ENCODE measurements at places on chromosomes 2 and 18.

- DNase-seq, result no peak
Measured at GRCh38 chr18:46289463-46289862, 185.3 kb downstream of the HAUS1 start.

DNA sequence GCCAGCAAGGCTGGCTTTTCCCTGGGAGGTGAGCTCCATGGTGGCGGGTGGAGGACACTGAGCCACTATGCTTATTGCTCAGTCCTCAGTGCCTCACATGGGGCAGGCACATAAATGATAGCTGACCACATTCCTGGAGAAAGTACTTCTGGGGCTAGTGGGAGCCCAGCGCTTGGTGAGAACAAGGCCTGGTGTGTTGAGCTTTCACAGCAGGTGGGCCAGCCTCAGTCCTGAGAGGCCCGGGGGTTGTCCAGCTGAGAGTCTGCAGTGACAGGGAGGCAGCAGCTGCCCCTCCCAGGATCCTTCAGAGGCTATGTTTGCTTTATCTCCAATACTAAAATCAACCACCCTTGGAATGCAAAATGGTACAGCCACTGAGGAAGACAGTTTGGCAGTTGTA is 217.7 kb downstream of the ZBTB7C start:
- no peak for DNase-seq

DNA sequence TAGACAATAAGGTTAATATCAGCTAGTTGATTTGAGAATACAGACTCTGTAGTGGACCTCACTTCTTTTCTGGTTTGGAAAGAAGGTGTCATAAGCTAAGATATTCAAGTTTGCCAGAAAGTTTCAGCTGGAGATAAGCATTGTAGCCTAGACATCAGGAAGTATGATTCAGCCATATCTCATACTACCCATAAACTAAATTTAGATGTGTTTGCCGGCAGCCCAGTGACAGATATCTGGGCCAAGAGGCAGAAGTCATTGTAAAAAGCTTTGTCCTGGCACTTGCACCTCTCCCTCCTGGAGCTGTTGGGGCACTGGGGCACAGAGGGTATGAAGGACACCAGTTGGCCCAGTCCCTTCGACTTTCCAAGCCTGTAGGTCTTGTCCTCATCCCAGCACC is 128.0 kb downstream of the EPHA4 start:
- DNase-seq, result peak; percentile 56

GRCh38 chr2:217783243-217783642 is 219.6 kb downstream of the TNS1 start:
- no peak for DNase-seq

DNA sequence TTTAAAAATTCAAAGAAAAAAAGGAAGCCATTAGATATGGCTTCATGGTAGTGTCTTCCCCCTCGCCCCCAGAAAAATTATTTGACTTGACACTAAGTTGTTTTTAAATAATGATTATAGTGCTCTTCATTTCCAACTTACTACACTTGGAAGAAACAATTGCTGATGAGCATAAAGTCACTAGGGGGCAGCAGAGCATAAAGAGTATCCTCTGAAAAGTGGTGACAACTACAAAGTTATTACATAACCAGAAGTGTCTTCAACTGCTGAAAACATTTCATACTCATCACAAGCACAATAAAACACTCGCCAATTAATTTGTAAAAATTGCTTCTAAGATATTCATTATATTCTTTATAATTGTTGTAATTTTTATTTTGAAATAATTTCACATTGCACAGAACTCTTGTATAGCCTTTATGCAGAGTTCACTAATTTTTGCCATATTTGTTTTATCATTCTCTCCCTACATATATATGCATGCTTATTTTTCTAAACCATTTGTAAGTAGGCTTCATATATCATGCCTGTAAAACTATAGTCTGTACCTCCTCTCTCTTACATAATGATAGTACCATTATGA is 54.9 kb downstream of the EXOC6B start:
- DNase-seq, result peak; percentile 70

DNA sequence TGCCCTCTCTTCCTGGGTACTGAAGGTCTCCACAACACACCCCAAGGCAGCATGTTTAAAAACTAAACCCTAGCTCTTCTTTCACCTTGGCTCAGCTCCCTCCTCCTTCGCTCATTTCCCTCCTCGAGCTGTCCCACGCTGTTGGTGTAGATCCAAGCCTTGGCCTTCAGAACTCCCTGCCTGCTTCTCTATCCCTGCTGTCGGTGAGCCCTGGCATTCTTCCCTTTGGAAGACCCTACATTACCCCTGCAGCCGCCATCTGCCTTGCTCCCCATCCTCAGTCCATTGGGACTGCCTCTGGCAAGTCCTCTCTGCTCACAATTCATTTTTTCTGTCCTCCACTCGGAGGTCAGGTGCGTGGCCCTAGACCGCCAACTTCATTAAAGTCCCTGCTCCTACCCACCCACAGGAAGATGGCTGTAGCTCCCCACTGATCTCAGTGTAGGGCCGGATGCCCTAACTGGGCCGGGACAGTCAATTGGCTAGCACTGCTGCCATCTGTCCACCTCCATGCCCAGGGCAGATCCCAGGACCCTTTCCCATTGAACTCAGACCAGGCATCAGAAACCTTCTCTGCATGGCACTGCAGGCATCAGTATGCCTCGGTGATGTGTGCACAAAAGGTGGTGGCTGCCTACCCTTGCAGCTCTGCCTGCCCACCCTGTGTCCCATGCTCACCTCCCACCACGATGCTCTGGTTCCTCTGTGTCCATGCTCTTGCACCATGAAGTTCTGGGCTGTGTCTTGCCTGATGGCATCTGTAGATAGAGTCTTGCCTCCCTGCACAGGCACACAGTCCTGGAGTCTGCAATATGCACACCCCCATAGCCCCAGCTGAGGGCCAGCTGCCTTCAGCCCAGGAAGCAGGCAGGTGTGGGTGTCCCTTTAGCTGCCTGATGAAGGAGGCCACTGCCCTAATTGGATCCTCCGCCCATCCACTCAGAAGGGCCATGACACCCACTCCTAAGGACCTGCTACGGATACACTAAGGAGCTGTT is 5.7 kb downstream of the AMER3 start:
- DNase-seq, result no peak

DNA sequence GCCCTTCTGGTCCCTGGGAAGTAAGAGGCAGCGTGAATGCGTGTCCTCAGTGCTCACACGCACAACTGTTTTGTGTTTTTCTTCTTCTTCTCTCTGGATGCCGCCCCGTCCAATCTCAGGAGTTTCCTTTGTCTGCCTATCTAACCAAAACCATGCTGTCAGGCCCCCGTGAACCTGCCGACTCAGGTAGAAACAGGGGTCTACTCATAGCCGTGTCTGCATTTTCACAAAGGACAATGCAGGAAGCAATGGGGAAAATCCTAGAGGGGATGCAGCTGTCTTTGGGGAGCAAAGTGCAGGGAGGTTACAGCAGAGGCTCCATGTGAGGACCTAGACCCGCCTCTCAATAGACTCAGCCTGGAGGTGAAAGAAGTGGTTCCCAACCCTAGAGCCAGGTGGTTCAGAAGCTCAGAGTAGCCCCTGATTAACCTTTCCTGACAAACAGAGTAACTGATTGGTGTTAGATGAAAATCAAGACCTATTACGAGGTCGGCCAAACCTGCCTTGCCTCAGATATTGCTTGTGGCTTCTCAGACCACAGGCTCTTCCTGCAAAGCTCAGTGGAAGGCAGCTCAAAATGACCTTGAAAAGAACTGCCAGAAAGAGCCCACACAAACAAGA is 49.3 kb downstream of the CD226 start:
- no peak for DNase-seq

- no peak for DNase-seq
Measured at GRCh38 chr2:191296083-191297006, 51.1 kb downstream of the MYO1B start.

DNA sequence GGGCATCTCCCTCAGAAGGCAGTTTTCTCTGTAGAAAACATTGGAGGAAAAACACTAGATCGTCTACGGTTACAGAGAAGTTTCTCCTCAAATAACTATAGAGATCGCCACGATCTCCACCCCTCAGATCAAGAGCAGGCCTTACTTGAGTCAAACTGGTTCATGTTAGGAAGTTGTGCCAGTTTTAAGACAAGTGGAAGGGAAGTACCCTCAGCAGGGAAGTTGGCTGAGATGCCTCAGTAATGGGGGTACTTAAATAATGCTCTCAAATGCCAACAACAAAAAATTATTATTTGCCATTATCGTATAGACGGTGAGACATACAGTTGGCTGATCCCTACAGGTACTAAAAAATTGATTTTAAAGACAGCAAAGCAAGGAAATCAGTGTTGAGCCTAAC is 8.2 kb upstream of the SMAD7 start:
- DNase-seq, result no peak

- DNase-seq, result no peak
Measured at GRCh38 chr2:8380026-8380425, 301.8 kb upstream of the ID2 start.

GRCh38 chr2:219272356-219272755 is 6.8 kb upstream of the DNAJB2 start:
- no peak for DNase-seq

- DNase-seq, result no peak
Measured at GRCh38 chr18:13577091-13577697, 149.2 kb downstream of the FAM210A start.

DNA sequence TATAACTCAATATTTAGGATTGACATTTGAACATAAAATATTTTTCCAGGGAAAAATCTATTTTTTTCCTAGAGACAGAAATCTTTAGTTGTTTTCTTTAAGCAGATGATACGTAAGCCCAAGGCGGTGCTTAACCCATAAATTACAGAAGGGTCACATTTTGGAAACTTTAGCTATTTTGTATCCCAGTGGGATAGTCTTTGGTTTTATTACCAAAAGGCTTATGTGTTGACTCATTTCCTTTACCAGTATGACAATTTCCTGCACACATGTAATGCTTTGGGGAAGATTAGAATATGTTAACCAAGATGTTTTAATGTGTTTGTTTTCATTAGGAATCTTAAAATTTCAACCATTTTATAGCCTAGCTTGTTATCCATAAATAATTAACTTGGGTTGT is 24.8 kb downstream of the DYNC1I2 start:
- peak; percentile 36 for DNase-seq

DNA sequence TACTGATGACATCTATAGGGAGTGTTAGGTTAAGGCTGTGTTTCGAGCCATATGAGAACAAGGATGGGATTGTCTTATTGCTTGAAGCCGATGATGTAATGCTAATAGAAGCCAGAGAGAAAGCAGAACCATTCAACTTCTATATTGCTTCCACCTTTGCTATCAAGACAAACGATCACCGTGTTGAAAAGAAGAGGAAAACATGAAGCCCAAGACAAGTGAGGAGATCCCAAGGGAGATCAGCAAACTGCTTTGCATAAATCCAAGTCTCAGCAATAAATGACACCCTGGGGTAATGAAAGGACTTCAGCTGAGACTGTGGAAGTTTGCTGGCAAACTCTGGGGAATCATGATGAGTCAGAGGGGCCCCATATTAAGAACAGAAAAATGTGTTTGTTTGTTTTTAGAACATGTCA is 206.2 kb downstream of the NCKAP5 start:
- DNase-seq, result no peak

- DNase-seq, result no peak
Measured at GRCh38 chr18:67608615-67609273, 92.2 kb upstream of the DSEL start.

- DNase-seq, result peak; percentile 41
Measured at GRCh38 chr2:222835143-222835822, 25.6 kb upstream of the ACSL3 start.

- peak; percentile 46 for DNase-seq
Measured at GRCh38 chr2:235827585-235827992, 333.7 kb downstream of the AGAP1 start.

- DNase-seq, result no peak
Measured at GRCh38 chr2:159349674-159350299, 63.3 kb upstream of the WDSUB1 start.

DNA sequence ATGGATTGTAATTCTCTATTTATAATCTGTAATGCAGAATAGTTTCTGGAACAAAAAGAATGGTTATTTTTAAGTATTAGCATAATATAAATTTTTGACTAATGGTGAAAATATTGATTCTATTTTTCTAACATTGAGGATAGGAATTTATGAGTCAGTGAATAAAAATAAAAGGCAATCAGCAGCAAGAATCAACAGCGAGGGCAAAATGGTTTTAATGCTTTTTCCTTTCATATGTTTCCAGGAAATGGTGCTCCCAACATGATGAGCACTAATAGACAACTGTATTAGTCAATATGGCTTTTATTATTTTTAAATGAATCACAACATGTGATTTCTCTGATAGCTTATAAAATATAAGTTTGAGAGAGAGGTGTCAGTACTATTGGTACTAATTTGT is 90.7 kb upstream of the TFPI start:
- no peak for DNase-seq

DNA sequence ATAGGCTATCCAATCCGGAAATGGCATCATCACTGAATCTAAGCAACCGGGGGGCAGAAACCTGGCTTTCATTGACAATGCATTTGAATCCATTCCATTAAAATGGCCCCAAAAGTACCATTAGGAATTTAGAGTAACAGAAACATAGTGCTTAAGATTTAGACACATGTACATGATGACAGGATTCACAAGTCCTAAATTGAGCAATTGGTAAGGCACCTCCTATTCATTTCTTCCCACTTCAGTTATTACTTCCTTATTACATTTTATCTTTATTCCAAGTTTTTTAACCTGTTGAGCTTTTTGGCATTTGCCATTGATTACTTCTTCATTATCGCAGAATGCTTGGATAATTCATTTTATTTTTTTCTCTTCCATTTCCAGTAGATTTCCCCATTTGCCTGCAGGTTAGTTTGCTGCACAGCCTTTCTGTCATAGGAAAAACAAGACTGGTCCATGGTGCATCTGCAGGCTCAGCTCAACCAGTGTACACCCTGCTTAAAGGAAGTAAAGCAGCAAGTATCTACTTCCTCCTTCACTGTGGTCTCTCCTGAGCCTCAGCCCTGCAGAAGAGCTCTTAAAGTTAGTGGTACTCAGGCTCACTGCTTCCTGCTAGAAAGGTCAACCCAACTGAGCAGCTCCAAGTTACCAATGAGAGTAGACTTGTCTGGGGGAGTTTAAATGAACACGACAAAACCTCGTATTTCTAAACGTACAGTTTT is 89.2 kb downstream of the DOCK10 start:
- no peak for DNase-seq

DNA sequence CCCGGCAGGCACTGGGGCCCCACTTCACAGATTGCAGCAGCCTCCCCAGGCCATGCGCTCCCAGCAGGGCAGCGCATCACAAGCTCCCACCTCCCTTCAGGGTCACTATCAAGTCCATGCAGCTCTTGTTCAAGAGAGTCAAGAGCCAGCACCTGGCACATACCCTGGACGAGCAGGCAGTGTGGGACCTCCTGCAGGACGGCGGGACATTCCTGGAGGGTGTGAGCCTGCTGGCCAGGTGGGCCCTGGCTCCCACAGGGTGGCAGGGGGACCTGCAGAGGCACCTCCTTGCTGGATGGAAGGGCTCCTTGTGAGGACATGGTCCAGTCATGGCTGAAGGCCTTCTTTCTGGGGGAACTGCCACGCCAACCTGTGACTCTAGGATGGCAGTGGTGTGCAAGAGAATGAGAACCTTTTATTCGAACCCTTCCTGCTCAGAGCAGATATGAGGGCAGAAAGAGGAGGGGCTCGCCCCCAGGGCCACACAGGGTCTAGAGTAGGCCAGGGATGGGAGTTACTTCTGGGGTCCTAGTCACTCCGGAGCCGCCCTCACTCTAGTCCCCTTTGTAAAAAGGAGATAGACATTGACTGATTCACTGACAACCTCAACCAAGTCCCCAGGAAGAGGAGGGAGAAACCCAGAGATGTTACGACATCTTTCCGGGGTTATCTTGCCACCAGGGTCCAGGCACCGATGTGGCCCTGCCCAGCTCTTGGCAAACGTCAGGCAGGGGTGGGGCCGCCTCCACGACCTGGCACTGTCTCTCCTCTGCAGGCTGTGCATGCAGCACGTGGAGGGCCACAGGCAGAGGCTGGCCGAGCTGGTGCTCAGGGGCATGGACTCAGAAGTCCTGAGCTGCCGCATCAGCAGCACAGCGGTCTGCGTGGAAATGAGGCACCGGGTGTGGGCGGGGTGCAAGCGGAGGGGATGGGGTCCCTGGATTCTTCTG is 31.3 kb downstream of the HJURP start:
- DNase-seq, result no peak

Measured in LoVo (cell line).